ENCODE measurements at places on chromosomes 1 and 21.
A peak's percentile ranks its signal among the peaks of the same experiment; 100 is the strongest.

- H3K4me3 ChIP-seq: no peak overlapping the region
- H3K27ac ChIP-seq: no peak overlapping the region
- peak; percentile 43 for DNase-seq
- H3K4me1 ChIP-seq: peaks cover 43% of the 10 kb centered on the region
- no peaks in the 10 kb centered on the region for H3K27me3 ChIP-seq
- H3K36me3 ChIP-seq: no peaks in the 10 kb centered on the region
These were observed 7.9 kb downstream of the GPR3 start for GRCh38 chr1:27400082-27400962.

- DNase-seq: no peak
- H3K4me3 ChIP-seq: no peak overlapping the region
- H3K27me3 ChIP-seq: peaks cover 7% of the 10 kb centered on the region
- no peaks in the 10 kb centered on the region for H3K36me3 ChIP-seq
- H3K27ac ChIP-seq: no peak overlapping the region
These were observed 99.5 kb downstream of the CASZ1 start for GRCh38 chr1:10696977-10697376.

- no peak for DNase-seq
- H3K27ac ChIP-seq: 0 out of 2 replicates have a peak overlapping the region, but pooled peaks have one; percentile 6
- no peaks in the 10 kb centered on the region for H3K27me3 ChIP-seq
- no peak overlapping the region for H3K4me3 ChIP-seq
These were observed 329.5 kb upstream of the DUSP10 start for GRCh38 chr1:222071387-222071786.

DNA sequence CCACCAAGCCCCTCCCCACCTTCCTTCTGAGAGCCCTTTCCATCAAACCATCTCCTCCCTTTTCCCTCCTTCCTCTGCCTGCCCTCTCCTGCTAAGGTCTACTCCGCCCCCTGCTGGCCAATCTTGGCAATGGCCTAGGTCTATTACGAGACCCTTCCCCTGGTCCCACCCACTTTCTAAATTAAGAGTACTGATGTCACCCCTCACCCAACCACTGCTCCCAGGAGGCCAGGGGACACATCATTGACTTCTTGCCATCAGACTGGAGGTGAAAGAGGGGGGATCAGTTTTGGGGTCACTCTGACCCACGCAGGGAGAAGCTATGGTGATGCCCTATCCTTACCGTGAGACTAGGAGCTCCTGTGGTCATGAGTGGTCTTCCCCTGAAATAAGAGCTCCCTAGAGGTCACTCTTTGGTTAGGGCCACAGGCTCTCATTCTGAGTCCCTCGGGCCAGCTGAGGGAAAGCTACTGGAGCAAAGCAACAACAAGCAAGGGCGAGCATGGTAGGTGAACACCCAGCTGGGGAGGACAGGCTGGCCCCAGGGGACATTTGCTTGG, 34.6 kb upstream of the S100A7 start:
- DNase-seq: peak; percentile 99
- H3K4me3 ChIP-seq: no peak overlapping the region

DNA sequence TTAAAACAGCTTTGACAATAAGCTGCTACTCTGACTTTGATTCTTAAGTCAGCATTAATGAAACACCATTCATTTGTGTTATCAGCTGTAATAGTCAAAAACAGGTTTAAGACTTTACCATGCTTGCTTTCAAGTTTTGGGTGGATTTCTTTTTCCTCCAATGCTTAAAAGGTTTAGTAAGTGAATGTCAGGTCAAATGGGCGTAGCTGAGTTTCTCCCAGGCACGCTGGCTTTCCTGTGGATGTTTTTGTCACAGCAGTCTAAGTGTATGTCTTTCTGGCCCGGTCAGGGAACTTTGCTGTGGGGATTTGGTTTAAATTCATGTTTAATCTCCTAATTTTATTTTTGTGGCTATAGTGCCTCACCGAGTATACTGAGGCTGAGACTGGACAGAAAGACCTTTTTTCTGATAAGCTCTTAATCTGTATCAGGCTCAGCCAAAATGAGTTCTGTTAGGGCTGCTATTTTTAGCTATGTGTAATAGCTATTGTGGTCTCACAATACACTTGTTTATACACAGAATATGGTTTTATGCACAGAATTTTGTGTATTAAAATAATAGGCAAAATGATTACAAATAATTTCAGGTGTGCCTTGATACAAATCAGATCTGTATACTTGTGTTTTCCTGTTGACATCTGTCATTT, 292.8 kb downstream of the DISC1 start:
- no peak overlapping the region for H3K27ac ChIP-seq
- H3K4me3 ChIP-seq: no peak overlapping the region
- no peak for DNase-seq
- H3K36me3 ChIP-seq: no peaks in the 10 kb centered on the region

GRCh38 chr1:147891088-147891487, 11.5 kb upstream of the GJA8 start:
- DNase-seq: no peak
- no peaks in the 10 kb centered on the region for H3K27me3 ChIP-seq
- no peaks in the 10 kb centered on the region for H3K36me3 ChIP-seq
- no peak overlapping the region for H3K4me3 ChIP-seq
- no peak overlapping the region for H3K27ac ChIP-seq

DNA sequence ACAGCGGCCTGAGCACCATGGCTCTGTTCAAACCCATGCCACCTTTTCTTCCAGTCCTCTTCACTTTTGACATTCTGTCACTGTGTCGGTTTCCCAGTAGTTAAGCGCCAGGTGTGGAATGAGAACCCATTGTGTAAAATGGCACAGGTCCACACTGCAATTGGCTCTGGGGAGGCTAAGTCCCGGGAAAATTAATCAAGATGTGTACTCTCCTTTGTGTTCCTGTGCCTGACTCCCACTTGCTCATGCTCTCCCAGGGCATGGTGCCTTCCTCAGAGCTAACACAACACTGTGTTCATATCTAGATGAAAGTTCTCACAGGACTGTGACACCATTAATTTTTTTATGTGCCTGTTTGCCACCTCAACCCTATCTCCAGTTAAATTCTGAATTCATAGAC, 59.0 kb upstream of the BTG3 start:
- H3K36me3 ChIP-seq: no peaks in the 10 kb centered on the region
- DNase-seq: no peak
- no peaks in the 10 kb centered on the region for H3K27me3 ChIP-seq
- peaks cover 14% of the 10 kb centered on the region for H3K4me1 ChIP-seq
- H3K27ac ChIP-seq: no peak overlapping the region

GRCh38 chr1:102047724-102048123, 51.0 kb upstream of the OLFM3 start:
- no peaks in the 10 kb centered on the region for H3K27me3 ChIP-seq
- H3K4me3 ChIP-seq: no peak overlapping the region
- H3K4me1 ChIP-seq: no peaks in the 10 kb centered on the region
- no peak overlapping the region for H3K27ac ChIP-seq

- peaks cover 45% of the 10 kb centered on the region for H3K4me1 ChIP-seq
- H3K36me3 ChIP-seq: peaks cover 4% of the 10 kb centered on the region
- no peak overlapping the region for H3K27ac ChIP-seq
- peaks cover 20% of the 10 kb centered on the region for H3K27me3 ChIP-seq
- no peak for DNase-seq
- H3K4me3 ChIP-seq: no peak overlapping the region
These were observed 8.3 kb downstream of the RHOC start for GRCh38 chr1:112698366-112699310.

DNA sequence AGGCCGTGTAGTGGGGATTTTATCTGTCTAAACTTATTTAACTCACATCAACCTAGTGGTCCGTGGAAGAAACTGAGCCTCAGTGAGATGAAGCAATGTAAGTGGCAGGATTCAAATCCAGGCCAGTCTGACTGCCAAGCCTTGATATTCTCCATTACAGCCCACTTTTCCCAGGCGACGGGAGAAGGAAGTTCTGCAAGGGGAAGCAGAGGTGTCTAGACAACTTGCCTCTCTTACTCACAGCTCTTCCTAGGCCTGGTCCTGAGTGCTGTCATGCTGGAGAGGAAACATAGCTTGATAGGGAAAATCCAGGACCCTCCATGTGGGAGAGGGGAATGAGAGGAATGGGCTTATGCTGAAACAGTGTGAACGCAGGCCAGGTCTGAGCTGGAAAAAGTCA, 9.1 kb downstream of the CTSE start:
- no peaks in the 10 kb centered on the region for H3K27me3 ChIP-seq
- DNase-seq: no peak
- H3K27ac ChIP-seq: no peak overlapping the region
- H3K36me3 ChIP-seq: no peaks in the 10 kb centered on the region
- peaks cover 7% of the 10 kb centered on the region for H3K4me1 ChIP-seq

GRCh38 chr1:238408737-238409136, 518.0 kb upstream of the ZP4 start:
- 0 out of 2 replicates have a peak, but pooled peaks cover 4% of the 10 kb centered on the region for H3K4me1 ChIP-seq
- H3K4me3 ChIP-seq: no peak overlapping the region
- no peak overlapping the region for H3K27ac ChIP-seq

DNA sequence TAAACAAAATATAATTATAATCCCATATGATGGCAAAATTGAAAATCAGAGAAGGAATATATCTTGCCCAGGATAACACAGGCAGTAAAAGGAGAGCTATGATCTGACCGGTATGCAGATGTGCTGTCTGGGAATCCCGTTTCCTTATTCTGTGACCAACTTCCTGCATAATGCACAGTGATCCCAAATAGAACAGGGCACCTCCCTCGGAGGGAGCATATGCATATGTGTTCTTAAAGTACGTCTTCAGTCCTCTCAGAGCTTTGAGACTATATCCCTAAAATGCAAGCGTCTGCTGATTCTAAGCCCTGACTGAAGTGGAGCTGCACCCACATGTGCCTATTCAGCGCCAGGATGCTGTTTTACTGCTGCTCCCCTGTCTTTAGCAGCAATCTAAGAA, 366.1 kb upstream of the PTBP2 start:
- no peaks in the 10 kb centered on the region for H3K36me3 ChIP-seq
- no peak for DNase-seq
- no peaks in the 10 kb centered on the region for H3K27me3 ChIP-seq
- no peaks in the 10 kb centered on the region for H3K4me1 ChIP-seq
- no peak overlapping the region for H3K4me3 ChIP-seq

DNA sequence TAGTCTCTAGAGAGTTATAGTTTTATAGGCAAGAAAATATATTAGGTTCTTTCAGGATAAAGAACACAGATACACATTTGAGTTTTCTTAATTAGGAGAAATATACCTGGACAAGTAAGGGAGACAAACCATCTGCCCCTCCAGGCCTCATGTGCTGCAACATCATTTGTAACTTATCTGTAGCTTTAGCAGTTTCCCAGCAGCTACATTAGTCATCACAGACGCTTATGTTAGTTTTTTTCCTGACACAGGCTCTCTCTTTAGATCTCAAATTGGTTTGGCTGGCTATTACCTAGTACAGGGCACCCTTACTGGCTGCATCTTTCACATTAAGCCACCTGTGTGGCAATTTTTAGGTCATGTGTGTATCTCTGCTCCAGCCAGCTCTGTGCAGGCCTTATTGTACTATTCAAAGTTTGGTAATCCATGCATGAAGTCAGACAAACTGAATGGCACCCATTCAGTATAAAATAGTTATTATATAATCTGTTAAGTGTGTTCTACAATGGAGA, 25.9 kb downstream of the GNPAT start:
- H3K27ac ChIP-seq: no peak overlapping the region
- no peaks in the 10 kb centered on the region for H3K4me1 ChIP-seq
- H3K36me3 ChIP-seq: peaks cover 27% of the 10 kb centered on the region
- no peaks in the 10 kb centered on the region for H3K27me3 ChIP-seq
- no peak overlapping the region for H3K4me3 ChIP-seq

DNA sequence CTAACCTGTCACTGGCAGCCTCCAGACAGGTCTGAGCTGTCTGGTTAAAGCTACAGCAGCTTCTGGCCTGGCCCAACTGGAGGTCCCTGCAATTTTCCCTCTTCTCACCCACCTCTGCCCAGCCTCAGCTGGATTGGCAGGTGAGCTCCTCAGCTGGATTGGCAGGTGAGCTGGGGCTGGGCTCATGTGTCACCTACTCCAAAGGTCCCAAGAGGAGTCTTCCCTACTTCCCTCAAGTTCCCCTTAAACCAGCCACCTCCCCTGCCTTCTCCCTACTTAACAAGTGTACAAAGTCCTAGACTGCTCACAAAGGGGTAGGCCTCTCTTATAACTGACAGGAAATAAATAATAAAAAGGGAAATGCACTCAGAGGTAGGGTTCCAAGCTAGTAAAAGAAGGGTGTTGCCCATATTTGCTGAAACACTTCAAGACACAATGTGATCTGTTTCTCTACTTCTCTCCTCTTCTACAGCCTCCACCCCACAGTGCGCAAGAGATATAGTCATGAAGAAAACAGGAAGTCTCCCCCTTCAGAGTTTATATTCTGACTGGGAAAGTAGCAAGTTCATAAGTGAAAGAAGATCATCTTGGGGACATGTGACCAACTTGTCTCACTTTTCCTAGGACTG, at the start of gene GPA33:
Gene GPA33 (minus strand): TSS at position 64 of the 629 bp plus-strand sequence. CDS start 90 bp downstream, outside the sequence.
- H3K27ac ChIP-seq: no peak within 1 kb of the TSS
- no peak within 1 kb of the TSS for H3K4me3 ChIP-seq
- no peaks in the 10 kb centered on the region for H3K27me3 ChIP-seq
- H3K36me3 ChIP-seq: no peaks in the 10 kb centered on the region
- no peaks in the 10 kb centered on the region for H3K4me1 ChIP-seq
- DNase-seq: no peak

GRCh38 chr1:53637511-53638359, 101.2 kb downstream of the GLIS1 start:
- H3K4me1 ChIP-seq: peaks cover 4% of the 10 kb centered on the region
- H3K27me3 ChIP-seq: no peaks in the 10 kb centered on the region
- no peak overlapping the region for H3K4me3 ChIP-seq
- H3K36me3 ChIP-seq: no peaks in the 10 kb centered on the region

DNA sequence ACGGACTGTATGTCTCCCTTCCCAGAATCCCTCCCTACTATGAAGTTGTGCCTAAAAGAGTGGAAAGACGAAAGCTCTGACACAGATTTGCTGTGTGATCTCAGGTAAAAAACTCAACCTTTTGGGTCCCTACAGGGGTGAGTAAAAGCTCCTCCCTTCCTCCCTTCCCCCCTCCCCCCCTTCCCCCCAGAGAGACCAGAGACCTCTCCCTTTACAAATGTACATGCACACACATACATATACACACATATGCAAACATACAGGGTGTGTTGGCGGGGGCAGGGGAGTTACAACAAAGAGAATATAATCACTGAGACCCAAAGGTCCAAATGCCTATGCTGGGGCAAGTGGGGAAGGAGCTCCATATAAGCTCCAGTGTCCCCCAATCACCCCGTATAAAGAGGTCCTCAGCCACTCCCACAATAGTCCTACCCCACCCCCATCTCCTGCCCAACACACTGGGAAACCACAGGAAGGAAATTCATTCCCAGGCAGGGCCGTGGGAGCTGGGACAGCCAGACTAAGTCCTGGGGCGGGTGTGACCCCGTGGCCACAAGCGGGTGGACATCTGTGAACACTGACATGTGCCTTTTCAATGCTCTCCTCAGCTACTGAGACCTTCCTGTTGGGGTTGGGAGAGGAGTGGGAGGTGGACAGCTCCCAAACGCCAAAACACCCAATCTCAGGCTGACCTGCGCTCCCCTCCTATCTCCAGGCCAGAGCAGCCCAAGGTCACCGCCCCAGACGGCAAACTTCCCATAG, 2.0 kb downstream of the MEF2D start:
- no peaks in the 10 kb centered on the region for H3K36me3 ChIP-seq
- peaks cover 69% of the 10 kb centered on the region for H3K4me1 ChIP-seq
- H3K27ac ChIP-seq: 0 out of 2 replicates have a peak overlapping the region, but pooled peaks have one; percentile 74
- peak overlapping the region; percentile 98 for H3K4me3 ChIP-seq
- no peaks in the 10 kb centered on the region for H3K27me3 ChIP-seq
- DNase-seq: peak; percentile 60

- no peaks in the 10 kb centered on the region for H3K36me3 ChIP-seq
- H3K4me1 ChIP-seq: peaks cover 31% of the 10 kb centered on the region
- H3K27ac ChIP-seq: peak within 1 kb of the TSS; percentile 85
- H3K27me3 ChIP-seq: 0 out of 2 replicates have a peak, but pooled peaks cover 2% of the 10 kb centered on the region
These were observed at the start of gene ANKRD65 for GRCh38 chr1:1421147-1421906. ANKRD65 (minus strand) TSS chr1:1421276; CDS start chr1:1421005, 271 bp downstream.

- no peaks in the 10 kb centered on the region for H3K36me3 ChIP-seq
- no peak overlapping the region for H3K4me3 ChIP-seq
- H3K4me1 ChIP-seq: no peaks in the 10 kb centered on the region
- no peak for DNase-seq
- H3K27me3 ChIP-seq: no peaks in the 10 kb centered on the region
These were observed 12.6 kb upstream of the DENND1B start for GRCh38 chr1:197787623-197788536.

Measured in GM23338 (cell line).